NCI-H2081 treated with DMSO at 0.1 percent for 48 hours (cell line): ENCODE measurements at places on chromosomes 13 and 19.

DNA sequence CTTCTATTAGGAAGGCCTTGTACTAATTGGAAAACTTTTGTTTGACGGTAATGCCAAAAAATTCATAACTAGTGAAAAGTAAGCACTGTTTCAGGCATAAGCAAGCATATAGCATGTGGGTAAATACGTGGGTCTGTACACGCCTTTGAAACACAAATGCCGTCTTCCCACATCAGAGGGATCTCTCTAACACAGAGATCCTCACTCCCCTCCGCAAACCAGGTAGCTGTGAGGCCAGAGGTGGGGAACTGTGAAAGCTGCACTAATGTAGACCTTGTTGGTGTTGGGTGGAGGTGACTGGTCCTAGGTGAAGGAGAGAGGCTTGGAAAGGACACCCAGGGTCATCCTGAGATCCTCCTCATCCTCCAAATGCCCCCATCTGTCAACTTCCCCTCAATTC is 16.0 kb upstream of the POU2F2 start:
- no peak for DNase-seq

DNA sequence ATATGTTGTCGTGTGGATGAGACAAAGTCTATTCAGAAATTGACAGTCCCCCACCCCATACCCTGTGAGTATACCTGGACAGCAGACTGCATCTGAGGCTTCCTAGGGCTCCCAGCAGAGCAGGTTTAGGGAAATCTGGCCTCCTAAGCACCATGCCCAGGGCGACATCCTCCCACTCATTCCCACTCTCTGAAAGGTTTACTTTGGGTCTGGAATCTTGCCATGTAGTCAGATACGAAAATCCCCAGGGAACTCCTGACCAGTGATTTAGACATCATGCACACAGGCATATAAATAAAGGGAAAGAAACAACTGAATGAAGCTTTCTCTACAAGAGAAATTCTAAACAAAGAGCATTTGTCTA is 717 bp upstream of the NALCN start:
- DNase-seq, result no peak

DNA sequence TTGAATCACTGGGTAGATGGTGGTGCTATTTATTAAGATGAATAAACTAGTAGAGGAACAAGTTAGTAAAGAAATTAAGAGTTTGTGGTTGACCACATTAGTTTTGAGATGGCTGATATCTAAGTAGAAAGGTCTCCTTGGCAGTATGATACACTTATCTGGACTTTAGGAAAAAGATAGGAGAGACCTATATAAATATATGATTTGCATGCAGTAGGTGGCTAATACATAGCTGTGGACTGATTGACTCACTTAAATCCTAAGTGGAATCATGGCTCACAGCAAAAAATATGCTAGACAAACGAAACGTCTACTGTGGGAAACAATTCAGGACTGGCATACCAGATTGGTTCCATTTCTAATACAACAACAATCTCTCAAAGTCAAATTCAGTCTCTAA is 92.0 kb downstream of the CAB39L start:
- no peak for DNase-seq

GRCh38 chr13:74367193-74367592 is 233.0 kb upstream of the KLF12 start:
- no peak for DNase-seq

DNA sequence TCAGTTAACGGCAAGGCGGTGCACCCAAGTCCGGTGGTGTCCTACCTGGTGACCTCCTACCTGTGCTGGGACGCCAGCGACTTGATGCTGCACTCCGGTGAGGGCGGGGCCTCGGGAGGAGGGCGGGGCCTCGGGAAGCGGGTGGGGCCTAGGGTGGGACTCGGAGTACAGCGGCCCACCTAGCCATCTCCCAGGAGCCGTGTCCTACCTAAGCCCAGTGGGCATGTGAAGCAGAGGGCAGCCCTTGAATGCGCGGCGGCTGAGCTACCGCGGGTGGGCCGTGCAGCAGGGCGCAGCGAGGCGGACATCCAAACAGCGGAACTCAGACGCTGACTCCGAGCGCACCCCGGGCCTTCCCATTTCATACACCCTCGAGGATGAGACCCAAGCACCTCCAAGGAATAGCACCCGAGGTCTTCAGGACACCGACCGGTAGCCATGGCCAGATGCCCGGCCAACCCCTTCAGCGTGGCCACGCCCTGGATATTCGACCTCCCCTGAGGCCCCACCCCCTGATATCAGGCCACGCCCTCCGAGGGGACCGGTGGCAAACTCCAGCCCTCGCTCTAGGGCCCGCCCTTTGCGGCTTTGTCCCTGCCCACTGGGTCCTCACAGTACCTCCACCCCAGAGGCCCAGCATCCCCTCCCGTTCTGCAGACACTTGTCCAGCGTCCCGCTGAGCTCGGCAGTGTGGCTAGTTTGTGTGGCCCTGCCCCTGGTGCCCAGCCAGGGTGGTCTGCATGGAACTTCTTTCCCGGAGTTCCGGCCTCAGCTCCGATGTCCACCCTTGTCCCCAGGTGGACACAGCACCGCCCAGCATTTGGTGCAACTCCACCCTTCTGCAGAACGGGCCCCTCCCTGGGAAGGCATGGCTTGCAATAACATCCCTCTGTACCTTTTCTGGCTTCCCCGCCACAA is 5.4 kb downstream of the KLK1 start:
- no peak for DNase-seq

DNA sequence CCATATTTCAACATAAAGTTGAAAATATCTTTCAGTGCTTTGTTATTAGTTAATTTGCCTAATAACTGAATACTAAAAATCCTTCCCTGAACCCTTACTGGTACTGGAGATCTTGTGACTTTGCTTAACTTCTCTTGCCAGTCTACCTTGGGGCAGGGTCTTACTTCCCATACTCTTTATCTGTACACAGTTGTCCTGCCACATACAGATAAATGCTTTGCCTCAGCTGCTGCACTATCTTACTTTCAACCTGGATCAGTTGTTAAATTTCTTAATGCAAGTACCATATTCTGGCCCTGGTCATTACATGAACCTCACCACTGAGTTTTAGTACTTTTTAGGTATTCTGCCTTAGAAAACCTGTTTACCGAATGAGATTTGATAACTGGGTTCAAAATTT is 107.6 kb downstream of the PIBF1 start:
- no peak for DNase-seq
